Breast epithelium (tissue), 4 donors: ENCODE measurements at places on chromosomes 5 and 9.

GRCh38 chr5:83220331-83220730 lies 143.0 kb downstream of the XRCC4 start:
- no peak for DNase-seq

DNA sequence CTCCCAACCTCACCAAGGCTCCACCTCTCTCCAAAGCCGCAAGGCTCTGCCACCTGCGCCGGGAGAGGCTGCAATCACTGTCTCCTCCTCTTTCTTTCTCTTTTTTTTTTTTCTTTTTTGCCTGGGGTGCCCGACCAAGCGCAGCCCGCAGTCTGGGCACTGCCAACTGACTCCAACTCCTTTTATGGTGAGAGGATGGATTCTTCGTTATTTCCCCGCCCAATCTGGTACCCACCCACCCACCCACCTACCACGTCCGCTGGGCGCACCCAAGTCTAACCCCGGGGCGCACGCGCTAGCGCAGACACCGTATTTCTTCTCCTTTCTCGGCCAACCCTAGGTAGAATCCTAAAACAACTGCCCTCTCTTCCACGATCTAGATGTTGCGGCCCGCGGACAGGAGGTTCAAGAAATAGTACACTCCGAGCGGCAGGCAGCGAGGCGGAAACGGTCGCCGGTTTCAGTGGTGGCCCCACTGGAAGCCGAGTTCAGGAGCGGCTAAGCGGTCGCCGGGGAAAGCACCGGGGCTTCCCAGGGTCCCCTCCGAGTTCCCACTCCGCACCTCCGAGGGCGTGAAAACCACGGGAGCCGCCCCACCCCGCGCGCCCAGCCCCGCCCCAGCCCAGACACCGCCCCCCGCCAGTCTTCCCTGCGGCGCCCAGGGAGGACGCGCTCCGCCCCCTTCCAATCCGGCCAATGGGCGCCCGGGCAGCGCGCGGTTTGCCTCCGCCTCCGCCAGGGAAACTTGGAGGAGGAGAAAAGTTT lies 385 bp upstream of the PTGER4 start:
- DNase-seq = peak; percentile 92

DNA sequence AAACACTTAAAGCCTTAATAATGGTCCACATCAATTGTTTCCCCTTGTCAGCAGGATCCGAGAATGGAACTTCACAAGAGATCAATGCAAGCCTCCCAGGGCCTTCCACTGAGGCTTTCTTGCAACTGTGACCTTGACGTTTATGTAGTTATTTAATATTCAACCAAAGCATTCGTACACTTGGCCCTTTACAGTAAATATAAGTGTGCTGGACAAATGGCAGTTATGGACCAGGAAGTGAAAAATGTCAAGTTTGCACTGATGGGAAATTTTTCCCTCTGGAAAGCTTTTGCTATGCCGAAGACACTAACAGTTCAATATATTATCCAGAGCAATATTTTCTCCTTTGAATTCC lies 101.8 kb downstream of the TTLL11 start:
- DNase-seq = no peak

DNA sequence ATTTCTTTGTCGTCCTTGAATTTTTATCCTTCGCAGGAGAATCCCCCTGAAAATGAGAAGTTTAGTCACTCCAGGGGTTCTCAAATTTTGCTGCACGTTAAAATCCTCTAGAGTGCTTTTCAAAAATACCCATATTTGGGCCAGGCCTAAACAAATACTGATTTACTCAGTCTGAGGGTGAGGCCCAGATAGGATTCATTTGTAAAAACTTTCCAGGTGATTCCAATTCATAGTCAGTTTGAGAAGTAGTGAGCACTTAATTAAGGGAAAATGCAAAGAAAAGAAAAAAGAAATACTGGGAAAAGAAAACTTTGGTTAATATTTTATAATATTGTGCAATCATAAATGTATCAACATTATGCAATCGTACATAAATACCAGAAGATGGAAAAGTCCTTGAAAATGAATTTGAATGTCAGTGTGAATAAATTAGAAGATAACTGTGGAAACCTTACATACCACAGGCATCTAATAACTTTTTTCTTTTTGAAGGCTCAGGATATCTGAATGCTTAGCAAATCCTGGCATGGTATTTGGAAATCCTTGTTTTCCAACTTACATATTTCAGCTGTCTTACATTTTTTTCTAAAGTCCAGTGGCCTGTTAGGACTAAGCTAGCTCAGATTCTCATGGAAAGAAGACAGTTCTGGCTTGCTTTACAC lies 116.5 kb upstream of the DAPK1 start:
- no peak for DNase-seq

DNA sequence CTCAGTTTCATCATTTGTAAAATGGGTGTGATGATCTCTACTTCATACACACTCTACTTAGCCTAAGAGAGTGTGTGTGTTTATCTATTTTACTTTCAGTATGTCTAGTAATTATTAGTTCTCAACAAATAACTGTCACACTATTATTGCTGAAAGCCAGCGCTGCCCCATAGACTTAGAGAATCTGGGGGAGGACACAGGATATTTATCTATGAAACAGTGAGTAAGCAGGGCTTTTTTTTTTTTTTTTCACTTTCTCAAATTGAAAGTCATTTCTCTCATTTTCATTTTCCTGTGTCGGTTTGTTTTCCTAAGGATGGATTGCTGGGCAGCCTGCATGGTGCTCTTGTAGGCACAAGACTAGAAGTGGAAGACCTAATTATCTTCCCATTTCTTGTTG lies 248.4 kb upstream of the RPS23 start:
- no peak for DNase-seq
